Fibroblast of the aortic adventitia (primary cell): ENCODE measurements at places on chromosomes 2 and 18. TPM values are rescaled to one million over a fixed set of nuclear protein-coding genes. Genes with fewer than 3 reads are reported as not detected.
A peak's percentile ranks its signal among the peaks of the same experiment; 100 is the strongest.

IL37 gene
- not detected in 2 replicates for total RNA-seq

SCYGR6 gene
- not detected in 2 replicates for total RNA-seq

HSBP1L1 gene
- total RNA-seq, result 2.5 and 7.2 TPM in 2 replicates

NEU4 gene
- total RNA-seq, result not detected in 2 replicates

C2orf80 gene
- total RNA-seq, result not detected in 2 replicates

SERPINB4 gene
- not detected in 2 replicates for total RNA-seq

RASGRP3 gene
- total RNA-seq, result 5.9 and 7.8 TPM in 2 replicates

GRCh38 chr2:83951378-83951947, 507.6 kb downstream of the SUCLG1 start:
- DNase-seq, result no peak

DNA sequence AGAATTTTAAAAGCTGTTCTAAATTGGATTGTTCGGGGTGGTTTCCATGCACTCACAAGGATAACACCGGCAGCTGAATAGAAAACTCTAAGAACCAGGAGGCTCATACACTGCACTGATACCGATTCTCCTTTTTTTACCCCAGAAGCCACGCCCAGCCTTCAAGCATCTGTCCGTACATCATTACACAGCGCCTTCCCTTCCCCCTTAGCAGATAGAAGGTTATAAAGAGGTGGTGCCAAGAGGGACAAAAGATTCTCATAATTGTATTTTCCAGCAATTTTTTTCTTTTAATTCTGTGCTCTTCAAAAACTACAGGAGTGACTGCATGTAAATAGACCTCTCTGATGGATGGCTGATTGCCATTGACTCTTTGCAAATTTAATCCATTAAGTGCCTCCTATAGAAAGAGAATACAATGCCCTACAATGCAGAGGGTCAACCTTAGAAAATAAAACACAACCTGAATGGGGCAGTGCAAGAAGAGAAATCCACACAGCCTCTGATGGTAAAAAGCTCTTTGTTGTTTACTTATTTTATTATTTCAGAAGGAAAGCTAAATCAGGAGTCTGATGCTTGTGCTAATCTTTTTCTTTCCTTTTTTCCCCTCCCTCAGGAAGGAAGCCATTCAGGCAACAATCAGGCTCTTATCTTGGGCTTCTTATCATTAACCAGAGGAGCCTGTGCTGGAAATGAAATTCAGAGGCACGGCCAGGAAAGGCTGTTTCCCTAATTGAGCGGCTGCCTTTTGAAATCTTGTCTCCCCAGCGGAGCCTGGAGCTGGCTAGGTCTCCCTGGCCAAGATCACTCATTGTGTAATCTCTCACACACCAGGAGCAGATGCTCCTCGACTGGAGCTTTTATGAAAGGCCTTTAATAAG, 198.9 kb upstream of the NABP1 start:
- peak; percentile 84 for DNase-seq

GRCh38 chr2:118929059-118929458, 12.9 kb upstream of the MARCO start:
- no peak for DNase-seq

GRCh38 chr2:217218269-217219163, 358.7 kb upstream of the TNP1 start:
- peak; percentile 72 for DNase-seq

DNA sequence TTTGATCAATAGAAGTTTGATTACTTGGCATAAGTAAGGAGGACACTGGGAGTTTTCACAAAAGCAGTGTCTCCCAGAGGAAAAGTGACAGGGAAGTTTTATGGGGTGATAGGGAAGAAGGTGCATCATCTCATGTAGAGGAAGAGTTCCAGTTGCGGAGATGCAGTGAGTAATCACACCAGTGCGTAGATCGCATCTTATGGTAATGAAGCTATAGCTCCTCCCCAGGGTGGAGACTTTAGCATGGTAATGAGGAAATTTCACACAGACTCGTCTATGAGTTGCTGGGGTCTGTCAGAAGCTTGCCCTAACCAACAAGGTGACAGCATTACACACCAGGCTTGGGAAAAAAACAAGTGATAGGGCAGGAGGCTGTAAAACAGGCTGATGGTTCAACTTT, 49.0 kb downstream of the KYNU start:
- no peak for DNase-seq

DNA sequence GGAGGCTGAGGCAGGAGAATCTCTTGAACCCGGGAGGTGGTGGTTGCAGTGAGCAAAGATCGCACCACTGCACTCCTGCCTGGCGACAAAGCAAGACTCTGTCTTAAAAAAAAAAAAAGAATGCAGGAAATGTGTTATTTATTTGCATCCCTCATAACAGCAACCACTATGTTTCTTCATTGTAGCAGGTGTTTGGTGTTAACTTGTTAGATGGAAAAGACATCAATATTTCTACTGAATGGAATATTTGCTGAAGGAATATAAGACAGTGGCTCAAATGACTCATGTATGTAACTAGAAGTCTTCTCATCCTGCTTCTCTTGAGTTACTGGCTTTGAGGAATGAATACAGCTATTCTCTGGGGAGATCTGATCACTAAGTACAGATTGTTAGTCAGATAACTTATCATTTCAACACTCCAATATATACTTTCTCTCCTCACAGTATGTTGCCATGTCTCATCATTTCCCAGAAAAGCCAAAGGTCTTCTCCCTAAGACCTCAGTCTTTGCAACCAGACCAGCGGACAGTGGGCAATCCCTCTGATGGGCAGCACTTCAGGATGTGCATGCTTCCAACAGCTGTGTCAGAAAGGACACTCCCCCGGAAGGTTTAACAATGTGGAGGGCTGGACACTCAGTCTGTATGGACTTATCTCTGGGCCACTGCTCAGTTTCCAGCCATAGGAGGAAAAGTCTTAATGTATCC, 104.4 kb upstream of the STK17B start:
- peak; percentile 46 for DNase-seq
